ENCODE measurements at places on chromosomes 5 and 9.

DNA sequence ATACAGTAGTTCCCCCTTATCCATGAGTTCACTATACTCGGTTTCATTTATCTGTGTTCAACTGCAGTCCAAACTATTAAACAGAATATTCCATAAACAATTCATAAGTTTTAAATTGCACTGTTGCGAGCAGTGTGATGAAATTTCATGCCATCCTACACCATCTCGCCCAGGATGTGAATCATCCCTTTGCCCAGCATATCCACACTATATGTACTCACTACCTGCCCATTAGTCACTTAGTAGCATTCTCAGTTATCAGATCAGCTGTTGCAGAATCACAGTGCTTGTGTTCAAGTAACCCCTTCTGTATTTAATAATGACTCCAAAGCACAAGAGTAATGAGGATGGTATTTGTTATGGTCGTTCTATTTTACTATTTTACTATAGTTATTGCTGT is 51.5 kb downstream of the SHOC1 start:
- DNase-seq = no peak

DNA sequence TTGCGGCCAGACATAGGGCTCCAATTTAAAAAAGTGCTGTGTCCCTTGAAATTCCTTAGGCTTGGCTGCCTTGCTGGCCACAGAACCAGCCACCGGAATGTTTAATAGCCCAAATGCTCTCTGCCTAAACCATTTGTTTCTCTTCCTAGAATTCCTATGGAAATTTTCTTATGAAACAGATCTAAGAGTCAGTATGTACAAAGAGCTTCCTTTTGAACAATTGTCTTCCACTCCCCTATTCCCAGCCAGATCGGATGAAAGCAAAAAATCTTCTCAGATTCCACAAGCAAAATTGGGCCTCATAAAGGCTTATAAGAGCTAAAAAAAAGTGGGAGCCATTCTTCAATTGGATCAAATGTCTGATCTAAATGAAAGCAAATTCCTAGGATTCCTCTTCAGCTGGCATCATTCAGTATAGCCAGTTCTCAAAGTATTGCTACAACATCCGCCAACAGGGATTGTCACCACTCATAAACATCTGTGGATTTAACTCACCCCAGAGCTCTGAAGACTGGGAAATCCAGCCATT is 104.3 kb downstream of the CEMIP2 start:
- no peak for DNase-seq

- no peak for DNase-seq
Observed at GRCh38 chr9:87118594-87118993, 171.3 kb upstream of the GAS1 start.

- DNase-seq = no peak
Observed at GRCh38 chr5:173303878-173304590, 24.2 kb downstream of the STC2 start.

DNA sequence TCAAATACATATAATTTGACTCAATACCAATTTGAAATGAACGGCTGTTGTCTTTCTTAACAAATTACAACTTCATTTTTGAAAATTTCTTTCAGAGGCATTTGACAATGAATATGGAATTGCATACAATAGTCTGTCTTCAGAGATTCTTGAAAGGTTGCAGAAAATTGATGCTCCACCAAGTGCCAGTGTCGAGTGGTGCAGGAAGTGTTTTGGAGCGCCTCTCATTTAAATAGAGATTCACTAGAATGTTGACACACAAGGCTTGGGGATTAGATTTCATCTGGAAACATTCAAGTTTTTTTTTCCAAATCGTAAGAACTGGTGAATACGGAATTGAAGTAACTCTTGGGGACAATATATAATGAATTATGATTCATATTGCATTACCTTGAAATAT is 8.1 kb downstream of the RPS6 start:
- DNase-seq = peak; percentile 50

DNA sequence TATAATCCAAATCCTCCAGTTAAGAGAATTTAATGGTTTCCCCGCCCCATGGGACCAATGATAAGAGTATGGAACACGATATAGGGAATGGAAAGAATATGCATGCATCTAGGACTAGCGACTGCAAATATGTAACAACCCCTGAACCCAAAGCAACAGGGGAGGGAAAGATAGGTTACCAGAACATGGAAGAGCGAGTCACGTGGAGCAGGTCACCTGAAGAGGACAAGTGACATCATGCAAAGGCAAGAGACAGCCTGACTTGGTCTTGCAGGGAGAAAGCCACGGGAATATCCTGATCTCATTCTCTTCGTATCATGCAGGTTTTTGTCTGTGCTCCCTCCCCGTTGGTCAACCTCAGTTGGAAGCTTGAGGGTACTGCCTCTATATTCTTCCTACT is 4.7 kb upstream of the UHRF2 start:
- DNase-seq = no peak

- DNase-seq = peak; percentile 1
Observed at GRCh38 chr5:56303511-56303910, 70.4 kb upstream of the ANKRD55 start.

DNA sequence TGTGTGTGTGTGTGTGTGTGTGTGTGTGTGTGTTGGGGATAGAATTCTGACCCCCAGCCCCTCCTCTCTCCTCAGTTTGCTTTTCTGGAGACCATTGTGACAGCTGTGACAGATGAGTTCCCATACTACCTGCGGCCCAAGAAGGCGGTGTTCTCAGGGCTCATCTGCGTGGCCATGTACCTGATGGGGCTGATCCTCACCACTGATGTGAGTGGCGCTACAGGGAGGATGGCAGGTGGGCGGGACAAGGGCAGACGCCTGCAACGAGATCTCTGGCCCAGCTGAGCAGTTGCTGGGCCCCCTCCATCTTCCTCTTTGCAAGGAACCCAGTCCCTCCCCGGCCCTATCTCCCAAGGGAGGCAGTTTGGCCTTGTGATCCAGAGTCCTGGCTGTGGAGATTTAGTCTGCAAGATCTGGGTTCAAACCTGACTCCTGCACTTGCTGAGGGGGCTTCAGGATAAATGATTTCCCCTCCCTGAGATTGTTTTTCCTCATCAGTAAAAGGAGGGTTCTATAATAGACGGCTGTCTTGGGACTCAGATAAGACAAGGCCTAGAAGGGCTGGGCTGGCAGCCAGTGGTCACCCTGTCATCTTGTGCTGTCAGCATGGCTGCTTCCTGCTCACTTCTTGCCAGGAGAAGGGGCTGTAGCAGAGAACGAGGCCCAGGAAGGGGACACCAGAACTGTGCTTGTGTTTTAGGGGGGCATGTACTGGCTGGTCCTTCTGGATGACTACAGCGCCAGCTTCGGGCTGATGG is 14.1 kb downstream of the SLC6A7 start:
- no peak for DNase-seq

DNA sequence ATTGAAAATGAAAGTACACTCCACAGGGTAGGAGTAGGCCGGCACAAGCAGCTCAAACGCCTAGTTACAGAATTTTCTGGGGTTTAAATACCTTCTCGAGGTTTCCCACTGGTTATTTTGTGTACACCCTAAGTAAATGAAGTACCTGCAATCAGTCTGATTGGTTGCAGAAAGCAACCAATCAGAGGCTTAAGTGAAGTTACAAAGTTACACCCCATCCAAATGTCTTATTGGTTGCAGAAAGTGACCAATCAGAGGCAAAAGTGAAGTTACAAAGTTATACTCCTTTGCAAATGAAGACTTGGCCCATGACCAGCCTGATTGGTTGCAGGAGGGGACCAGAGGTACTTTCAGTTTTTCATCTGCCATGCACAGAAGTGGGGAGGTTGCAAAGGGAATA is 33.2 kb upstream of the ERAP2 start:
- peak; percentile 8 for DNase-seq

- DNase-seq = no peak
Observed at GRCh38 chr9:120395376-120395775, 184.6 kb downstream of the CDK5RAP2 start.

- DNase-seq = no peak
Observed at GRCh38 chr5:82985763-82986162, 91.4 kb downstream of the TMEM167A start.

- no peak for DNase-seq
Observed at GRCh38 chr9:109557481-109557880, 59.4 kb upstream of the PTPN3 start.

- DNase-seq = no peak
Observed at GRCh38 chr9:96485280-96485679, 35.3 kb downstream of the HABP4 start.

GRCh38 chr5:40674661-40675235 is 5.0 kb upstream of the PTGER4 start:
- DNase-seq = no peak

DNA sequence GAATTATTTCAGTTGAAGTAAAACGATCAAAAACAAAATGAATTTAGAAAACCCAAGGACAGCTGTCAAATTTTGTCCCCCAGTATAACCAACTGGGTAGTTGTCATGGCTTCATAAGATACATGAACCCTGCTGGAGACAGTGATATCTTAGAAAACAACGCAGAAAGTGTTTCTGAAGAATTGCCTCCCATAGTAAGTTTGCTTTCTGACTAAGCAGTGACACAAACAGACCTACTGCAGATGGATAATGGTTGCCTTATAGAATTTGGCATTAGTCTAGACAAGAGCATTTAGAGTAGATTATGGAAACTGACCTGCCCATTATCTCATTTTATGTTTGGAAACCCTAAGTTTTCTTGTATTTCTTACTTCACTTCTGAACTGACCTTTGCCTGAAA is 187.7 kb upstream of the KCNN2 start:
- DNase-seq = no peak

DNA sequence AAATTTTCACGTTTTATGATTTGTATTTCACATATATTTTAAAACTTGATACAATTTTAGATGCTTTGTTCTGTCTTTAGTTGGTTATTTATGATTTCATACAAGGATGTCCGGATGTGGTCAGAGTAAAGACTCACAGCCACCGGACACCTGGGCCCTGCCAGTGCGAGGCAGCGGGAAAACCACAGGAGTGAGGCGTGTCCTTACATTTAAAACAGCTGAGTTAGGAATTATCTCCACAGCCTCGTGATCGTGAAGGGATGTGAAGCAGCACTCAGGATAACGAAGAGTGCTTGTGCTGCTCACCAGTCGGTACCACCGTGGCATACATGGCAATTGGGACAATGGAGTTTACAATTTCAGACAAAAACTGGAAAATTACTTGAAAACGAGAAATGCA is 14.0 kb downstream of the SNX18 start:
- no peak for DNase-seq

- DNase-seq = no peak
Observed at GRCh38 chr5:125129151-125129806, 382.8 kb upstream of the ZNF608 start.

GRCh38 chr9:117000196-117000723 is 313.2 kb downstream of the TRIM32 start:
- no peak for DNase-seq

GRCh38 chr9:129454467-129455067 is 166.3 kb downstream of the C9orf50 start:
- no peak for DNase-seq

DNA sequence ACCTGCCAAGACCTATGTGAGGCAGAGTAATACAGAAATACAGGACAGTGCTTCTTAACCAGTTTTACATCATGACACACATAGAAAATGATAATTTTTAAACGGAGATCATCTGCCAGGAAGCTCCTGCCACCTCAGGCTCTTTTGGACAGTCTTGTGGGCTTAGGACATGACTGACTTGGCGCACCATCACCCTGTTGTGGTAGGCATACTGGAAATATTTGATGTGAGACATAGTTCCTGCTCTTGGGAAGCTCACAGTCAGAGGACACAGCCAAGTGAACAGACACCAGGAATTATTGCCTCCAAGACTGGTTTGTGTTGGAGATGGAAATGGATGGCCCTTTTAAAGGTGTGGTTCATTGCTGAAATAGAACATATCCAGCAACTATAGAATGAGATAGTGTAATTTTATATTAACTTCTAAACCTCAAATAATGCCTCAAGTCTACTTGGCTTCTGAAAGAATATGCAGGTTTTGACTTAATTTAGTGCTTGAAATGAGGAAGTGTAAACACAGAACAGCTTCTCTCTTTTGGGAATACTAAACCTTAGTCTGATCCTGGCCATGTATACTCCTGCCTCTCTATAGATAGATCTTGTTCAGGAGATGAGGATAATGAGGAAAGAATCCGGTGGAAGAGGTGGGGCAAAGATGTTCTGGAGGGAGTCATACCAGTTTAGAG is 19.7 kb downstream of the CPEB4 start:
- no peak for DNase-seq

DNA sequence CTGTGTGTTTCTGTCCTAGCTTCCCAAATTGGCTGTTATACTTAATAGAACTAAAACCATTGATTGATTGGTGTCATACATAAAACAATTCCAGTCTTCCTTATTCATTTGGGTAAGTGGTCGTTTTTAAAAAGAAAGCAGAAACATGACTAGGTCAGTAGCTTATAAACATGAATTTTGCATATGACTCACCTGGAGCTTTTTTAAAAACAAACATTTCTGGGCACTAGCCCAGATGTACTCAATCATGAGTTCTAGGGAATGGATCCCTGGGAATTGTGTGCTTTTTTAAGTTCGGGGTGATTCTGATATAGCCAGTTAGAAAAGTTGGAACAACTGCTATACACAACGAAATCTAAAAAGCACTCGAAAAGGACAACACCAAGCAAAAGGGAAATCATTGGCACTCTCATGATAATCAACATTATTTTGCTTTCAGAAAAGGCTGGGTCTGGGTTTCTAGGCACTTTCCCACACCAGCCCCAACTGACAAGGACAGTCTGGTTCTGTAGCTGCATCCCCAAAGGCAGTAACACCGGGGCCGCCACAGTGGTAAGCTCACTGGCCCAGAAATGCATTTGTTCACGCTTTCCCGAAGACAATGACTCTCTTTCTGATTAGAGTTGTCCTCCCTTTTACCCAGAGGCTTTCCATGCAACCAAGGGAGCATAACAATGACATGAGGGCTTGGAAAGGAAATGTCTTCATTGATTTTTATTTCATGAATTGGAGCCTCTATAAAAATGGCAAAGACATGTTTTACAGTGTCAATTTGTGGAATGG is 664.9 kb upstream of the WWC1 start:
- no peak for DNase-seq

DNA sequence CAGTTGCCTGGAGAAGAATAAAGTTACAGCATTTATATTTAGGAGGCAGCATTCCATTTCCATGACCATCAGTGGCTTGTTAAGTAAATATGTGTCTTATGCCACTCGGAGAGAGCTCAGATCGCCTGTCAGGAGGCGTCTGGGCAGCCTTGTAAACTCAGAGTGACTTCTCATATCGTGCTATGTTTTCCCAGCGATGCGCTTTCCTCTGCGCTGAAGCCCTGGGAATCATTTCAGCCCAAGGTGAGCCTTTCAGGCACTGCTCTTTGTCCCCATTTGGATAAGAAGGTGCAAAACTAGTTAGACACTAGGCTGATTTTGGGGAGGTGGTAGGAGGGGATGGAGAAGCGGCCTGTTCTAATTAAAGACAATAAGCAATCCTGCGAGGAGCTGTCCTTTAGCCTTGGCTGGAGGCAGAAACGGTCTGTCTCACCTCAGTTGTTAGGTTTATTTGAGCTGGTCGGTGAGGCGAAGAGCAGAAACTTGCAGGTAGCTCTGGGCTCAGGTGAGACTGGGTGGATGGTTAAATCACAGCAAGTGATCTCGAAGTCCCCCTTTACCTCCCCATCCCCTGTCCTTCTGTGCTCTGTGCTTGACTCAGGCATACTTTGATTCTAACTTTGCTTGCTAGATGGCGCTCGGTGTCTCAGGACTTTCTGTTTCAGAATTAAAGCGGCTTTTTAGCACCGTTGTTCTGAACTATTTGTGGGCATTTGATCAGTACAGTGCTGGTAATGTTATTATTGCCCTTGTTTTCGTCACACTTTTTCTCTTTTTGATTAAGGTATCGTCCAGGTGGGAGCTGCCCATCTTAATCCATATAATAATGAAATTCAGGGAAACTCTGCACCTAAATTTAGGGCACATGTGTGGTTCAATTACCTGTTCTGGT is 24.6 kb downstream of the NR2F1 start:
- DNase-seq = peak; percentile 74

Measured in NAMALWA (cell line).